ENCODE measurements at places on chromosomes 6 and 20.

DNA sequence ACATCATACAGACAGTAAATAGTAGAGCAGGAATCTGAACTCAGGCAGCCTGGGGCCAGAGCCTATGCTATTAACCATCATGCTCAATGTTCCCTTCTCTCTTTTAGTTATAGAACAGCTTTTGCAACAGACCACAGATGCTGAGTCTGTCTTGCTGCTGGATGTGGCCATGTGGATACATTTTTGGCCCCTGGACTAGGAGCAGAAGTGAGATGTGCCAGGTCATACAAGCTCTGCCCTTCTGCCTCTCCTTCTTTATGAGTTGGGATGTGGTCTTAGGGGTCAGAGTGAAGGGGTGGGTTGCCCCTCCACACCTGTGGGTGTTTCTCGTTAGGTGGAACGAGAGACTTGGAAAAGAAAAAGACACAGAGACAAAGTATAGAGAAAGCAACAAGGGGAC, 14.6 kb upstream of the AARS2 start:
- DNase-seq: no peak

DNA sequence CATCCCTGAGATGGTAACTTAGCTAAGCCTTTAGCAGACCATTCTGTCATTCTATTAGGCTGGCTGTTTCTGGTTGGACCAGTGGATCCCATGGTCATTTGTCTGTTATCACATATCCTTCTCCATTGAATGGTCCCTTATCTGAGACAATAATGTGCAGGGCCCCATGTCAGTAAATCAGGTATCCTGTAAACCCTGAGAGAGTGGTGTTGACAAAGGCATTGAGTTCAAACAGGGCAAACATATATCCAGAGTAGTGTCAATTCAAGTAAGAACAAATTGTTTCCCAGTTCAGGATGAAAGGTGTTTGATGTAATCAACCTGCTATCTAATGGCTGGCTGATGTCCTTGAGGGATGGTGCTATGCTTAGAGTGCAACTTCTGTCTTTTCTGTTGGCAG, 126.2 kb downstream of the LINC00237 start:
- no peak for DNase-seq

DNA sequence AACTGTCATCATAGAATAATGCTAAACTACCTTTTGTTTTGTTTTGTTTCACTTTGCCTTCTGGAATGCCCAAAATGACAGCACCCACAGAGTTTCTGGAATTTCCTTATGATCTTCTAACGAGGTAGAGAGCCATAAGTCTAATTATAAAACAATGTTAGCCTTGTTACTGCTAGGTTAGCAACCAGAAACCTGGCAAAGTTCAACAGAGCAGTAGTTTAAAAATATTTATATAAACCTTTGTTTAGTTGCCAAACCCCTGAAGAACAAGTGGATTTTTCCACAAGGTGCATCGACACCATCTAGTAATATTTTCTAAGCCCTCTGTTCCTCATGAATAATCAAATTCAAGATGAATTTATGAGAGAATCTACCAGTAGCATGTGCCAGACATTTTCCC, 27.6 kb upstream of the IPCEF1 start:
- no peak for DNase-seq

DNA sequence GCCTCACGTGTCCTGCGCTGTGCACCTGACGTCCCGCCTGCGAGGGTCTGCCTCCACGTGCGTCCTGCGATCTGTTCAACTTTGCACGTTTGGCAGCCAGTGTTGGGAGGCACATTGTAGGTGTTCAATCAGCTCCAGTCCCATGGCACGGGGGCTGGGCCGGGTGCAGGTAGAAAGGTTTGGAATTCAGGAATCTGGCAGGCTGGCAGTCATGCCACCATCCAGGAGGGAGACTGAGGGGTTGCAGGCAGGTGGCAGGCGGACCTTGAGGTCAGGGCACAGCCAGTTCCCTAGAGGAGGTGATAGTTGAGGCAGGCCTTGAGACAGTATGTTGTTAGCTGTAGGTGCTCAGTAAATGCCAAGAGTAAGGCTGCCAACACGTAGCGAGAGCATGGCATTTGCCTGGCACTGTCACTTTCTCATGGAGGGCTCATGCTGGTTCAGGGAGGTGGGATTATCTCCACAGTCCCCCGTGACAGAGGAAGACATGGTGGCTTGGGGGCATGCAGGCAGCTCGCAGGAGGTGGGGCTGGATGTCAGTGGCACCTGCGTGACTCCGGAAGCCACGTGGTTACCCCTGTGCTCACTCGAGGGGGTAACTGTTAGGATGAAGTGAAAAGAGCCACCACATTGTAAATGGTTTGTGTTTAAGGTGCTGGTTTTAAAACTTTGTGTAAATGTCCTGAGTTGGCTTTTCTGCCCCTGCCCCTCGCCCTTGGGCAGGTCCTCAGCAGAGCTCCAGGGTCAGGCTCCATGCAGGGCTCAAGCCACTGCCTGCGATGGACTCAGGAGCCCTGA, 111.8 kb upstream of the FRMD1 start:
- DNase-seq: peak; percentile 54

GRCh38 chr6:86192123-86192522, 549.4 kb upstream of the SYNCRIP start:
- no peak for DNase-seq

DNA sequence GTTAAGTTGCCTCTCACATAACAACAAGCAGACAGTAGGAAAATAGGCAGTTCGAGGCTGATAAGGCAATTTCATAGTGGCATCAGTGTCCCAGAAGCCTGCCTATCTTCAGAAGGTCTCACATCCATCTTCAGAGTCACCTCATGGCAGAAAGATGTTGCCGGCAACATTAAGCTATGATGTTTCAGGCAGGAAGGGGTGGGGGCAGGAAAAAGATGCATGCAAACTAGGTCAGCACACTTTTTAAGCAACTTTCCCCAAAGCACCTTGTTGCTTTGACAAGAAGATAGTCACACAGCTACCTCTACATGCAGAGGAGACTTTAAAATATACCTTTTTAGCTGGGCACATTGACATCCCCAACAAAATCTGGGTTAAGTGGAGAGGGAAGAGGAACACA, 43.2 kb upstream of the SMIM8 start:
- DNase-seq: no peak

Data from coronary artery (tissue), 2 donors.